Activated naive CD4-positive, alpha-beta T cell treated with anti-CD3 and anti-CD28 coated beads for 36 hours (primary cell): ENCODE measurements at places on chromosomes 3 and 15. TPM values are rescaled to one million over a fixed set of nuclear protein-coding genes. Genes with fewer than 3 reads are reported as not detected.

The FSTL1 gene
- not detected for total RNA-seq

The GPR171 gene
- 46.9 TPM for total RNA-seq

The STRIT1 gene
- not detected for total RNA-seq

The DUOXA2 gene
- total RNA-seq = not detected

The CACNA1D gene
- total RNA-seq = not detected

The PLSCR2 gene
- total RNA-seq = not detected

The BFSP2 gene
- total RNA-seq = not detected

The ZNF502 gene
- total RNA-seq = 0.62 TPM

The ZPLD1 gene
- not detected for total RNA-seq

The ARID3B gene
- 15.9 TPM for total RNA-seq

The SLCO2A1 gene
- not detected for total RNA-seq

The CNTN4 gene
- total RNA-seq = not detected

The ACKR2 gene
- 0.76 TPM for total RNA-seq

The STRA6 gene
- total RNA-seq = not detected

The POPDC2 gene
- total RNA-seq = 0.72 TPM

The MESP2 gene
- total RNA-seq = not detected

DNA sequence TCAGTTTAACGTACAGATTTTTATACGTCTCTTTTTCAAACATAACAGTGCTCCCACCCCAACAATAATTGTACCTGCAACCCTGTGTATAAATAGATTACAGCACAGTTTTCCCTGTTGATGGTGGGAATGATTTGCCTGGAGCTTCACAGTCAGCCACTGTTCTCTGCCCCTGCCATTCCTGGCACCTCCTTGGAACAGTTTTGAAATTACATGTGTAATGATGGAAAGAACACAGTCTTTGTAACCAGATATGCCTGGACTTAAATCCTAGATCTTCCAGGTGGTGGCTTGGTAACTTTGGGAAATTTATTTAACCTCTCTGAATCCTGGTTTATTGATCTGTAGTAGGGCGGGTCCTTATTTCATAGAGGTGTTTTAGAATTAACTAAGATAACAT is 27.0 kb downstream of the CRYBG3 start:
- no peaks in the 10 kb centered on the region for H3K4me1 ChIP-seq
- H3K4me3 ChIP-seq = no peak overlapping the region
- no peaks in the 10 kb centered on the region for H3K27me3 ChIP-seq
- no peak for DNase-seq
- H3K36me3 ChIP-seq = peaks cover 2% of the 10 kb centered on the region

DNA sequence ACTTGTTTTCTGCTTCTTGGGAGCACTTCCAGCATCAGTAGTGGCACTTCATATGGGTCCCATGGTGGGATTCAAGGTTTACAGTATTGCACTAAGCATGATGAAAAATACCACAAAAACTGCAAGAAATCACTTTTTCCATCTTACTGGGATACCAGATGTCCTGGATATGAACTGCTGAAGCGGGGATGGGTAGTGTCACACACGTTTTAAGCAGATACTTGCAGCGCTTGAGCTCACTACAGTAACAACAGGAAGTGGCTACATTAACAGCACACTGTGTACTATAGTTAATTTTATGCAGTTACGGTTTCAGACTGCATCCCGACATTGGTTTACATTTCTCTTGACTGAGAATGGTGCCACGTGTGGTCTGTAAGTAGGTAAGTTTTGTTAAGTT is 3.5 kb upstream of the ISG20 start:
- H3K27ac ChIP-seq = peak overlapping the region; percentile 96
- H3K4me3 ChIP-seq = no peak overlapping the region
- DNase-seq = peak; percentile 58
- no peaks in the 10 kb centered on the region for H3K27me3 ChIP-seq
- peaks cover 54% of the 10 kb centered on the region for H3K36me3 ChIP-seq
- H3K4me1 ChIP-seq = peaks cover 94% of the 10 kb centered on the region

- H3K4me1 ChIP-seq = no peaks in the 10 kb centered on the region
- H3K4me3 ChIP-seq = no peak overlapping the region
- no peak for DNase-seq
- no peaks in the 10 kb centered on the region for H3K27me3 ChIP-seq
- H3K36me3 ChIP-seq = no peaks in the 10 kb centered on the region
- H3K27ac ChIP-seq = no peak overlapping the region
These were observed 687.1 kb downstream of the IGSF11 start for GRCh38 chr3:118347396-118348168.

GRCh38 chr3:128100161-128100560 is 23.5 kb downstream of the RUVBL1 start:
- H3K4me3 ChIP-seq = no peak overlapping the region
- no peaks in the 10 kb centered on the region for H3K27me3 ChIP-seq
- no peak for DNase-seq

DNA sequence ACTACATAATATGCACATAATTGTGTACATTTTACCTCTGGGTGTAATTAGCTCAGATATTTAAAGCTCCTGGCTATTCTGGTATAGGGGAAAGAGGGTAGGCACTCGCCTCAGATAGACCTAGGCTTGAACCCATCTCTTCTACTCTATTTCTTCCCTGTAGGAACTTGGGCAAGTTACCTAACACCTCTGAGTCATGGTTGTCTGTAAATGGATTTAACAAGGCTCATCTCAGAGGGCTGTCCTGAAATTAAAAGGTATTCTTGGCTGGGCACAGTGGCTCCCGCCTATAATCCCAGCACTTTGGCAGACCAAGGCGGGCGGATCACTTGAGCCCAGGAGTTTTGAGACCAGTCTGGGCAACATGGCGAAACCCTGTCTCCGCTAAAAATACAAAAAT is 30.7 kb downstream of the NANOGP8 start:
- DNase-seq = no peak
- no peak overlapping the region for H3K27ac ChIP-seq
- H3K27me3 ChIP-seq = no peaks in the 10 kb centered on the region
- no peak overlapping the region for H3K4me3 ChIP-seq
- H3K4me1 ChIP-seq = no peaks in the 10 kb centered on the region
- no peaks in the 10 kb centered on the region for H3K36me3 ChIP-seq

- no peaks in the 10 kb centered on the region for H3K27me3 ChIP-seq
- no peak overlapping the region for H3K4me3 ChIP-seq
- H3K36me3 ChIP-seq = no peaks in the 10 kb centered on the region
- no peak for DNase-seq
These were observed 449.4 kb upstream of the PROK2 start for GRCh38 chr3:72234391-72234790.

- DNase-seq = no peak
- H3K27ac ChIP-seq = no peak overlapping the region
- H3K4me3 ChIP-seq = no peak overlapping the region
- H3K4me1 ChIP-seq = no peaks in the 10 kb centered on the region
- peaks cover 19% of the 10 kb centered on the region for H3K27me3 ChIP-seq
These were observed 42.9 kb downstream of the CFAP20DC start for GRCh38 chr3:59006634-59007517.

DNA sequence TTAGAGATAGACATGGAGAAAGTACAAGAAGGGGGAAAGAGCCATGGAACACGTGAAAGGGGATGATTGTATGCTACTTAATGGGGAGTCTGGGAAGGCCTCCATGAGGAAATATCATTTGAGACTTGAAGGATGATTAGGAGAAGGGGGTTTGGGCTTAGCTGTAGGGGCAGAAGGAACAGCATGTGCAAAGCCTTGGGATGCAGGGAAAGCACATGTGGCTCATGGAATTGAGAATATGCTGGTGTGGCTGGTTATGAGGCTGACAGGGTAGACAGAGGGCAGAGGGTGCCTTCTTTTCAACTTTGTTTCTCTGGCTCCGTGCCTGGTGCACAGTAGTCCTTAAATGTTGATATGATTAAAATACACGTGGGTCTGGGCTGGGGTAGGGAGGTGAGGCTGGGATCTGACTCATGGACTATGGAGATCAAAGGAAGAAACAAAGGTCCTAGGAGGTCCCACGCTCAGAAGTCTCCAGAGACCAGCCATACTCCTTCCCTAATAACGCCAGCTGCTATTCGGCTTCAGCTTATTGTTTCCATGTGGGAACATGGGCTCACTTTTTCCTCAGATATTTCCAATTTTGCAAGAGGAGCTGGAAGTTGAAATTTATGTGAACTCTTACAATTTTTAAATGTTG is 1.1 kb downstream of the GTF2E1 start:
- H3K4me1 ChIP-seq = peaks cover 33% of the 10 kb centered on the region
- H3K36me3 ChIP-seq = peaks cover 6% of the 10 kb centered on the region
- H3K27me3 ChIP-seq = no peaks in the 10 kb centered on the region
- H3K27ac ChIP-seq = peak overlapping the region; percentile 96

GRCh38 chr3:120177151-120177550 is 82.9 kb upstream of the GSK3B start:
- no peak overlapping the region for H3K27ac ChIP-seq
- DNase-seq = no peak
- no peaks in the 10 kb centered on the region for H3K27me3 ChIP-seq
- H3K4me3 ChIP-seq = no peak overlapping the region
- H3K36me3 ChIP-seq = no peaks in the 10 kb centered on the region
- no peaks in the 10 kb centered on the region for H3K4me1 ChIP-seq

- DNase-seq = no peak
- H3K27me3 ChIP-seq = peaks cover 9% of the 10 kb centered on the region
- H3K36me3 ChIP-seq = no peaks in the 10 kb centered on the region
- no peak overlapping the region for H3K4me3 ChIP-seq
- H3K27ac ChIP-seq = no peak overlapping the region
These were observed 79.5 kb upstream of the EPHB3 start for GRCh38 chr3:184481984-184482671.

GRCh38 chr3:9808345-9809037 is 1.6 kb upstream of the TTLL3 start:
- no peak overlapping the region for H3K4me3 ChIP-seq
- peaks cover 34% of the 10 kb centered on the region for H3K36me3 ChIP-seq
- peak; percentile 64 for DNase-seq
- H3K27me3 ChIP-seq = no peaks in the 10 kb centered on the region
- H3K27ac ChIP-seq = peak overlapping the region; percentile 92
- H3K4me1 ChIP-seq = peaks cover 32% of the 10 kb centered on the region

GRCh38 chr3:58184309-58184981 is 26.3 kb downstream of the DNASE1L3 start:
- DNase-seq = no peak
- no peak overlapping the region for H3K4me3 ChIP-seq
- H3K36me3 ChIP-seq = no peaks in the 10 kb centered on the region

GRCh38 chr3:171768281-171768900 is 41.9 kb downstream of the PLD1 start:
- H3K27me3 ChIP-seq = peaks cover 6% of the 10 kb centered on the region
- no peaks in the 10 kb centered on the region for H3K4me1 ChIP-seq
- H3K4me3 ChIP-seq = no peak overlapping the region
- no peaks in the 10 kb centered on the region for H3K36me3 ChIP-seq
- DNase-seq = no peak
- no peak overlapping the region for H3K27ac ChIP-seq

- no peaks in the 10 kb centered on the region for H3K4me1 ChIP-seq
- H3K4me3 ChIP-seq = no peak overlapping the region
- H3K27me3 ChIP-seq = peaks cover 8% of the 10 kb centered on the region
- no peak for DNase-seq
These were observed 25.3 kb downstream of the PLD1 start for GRCh38 chr3:171784937-171785336.

DNA sequence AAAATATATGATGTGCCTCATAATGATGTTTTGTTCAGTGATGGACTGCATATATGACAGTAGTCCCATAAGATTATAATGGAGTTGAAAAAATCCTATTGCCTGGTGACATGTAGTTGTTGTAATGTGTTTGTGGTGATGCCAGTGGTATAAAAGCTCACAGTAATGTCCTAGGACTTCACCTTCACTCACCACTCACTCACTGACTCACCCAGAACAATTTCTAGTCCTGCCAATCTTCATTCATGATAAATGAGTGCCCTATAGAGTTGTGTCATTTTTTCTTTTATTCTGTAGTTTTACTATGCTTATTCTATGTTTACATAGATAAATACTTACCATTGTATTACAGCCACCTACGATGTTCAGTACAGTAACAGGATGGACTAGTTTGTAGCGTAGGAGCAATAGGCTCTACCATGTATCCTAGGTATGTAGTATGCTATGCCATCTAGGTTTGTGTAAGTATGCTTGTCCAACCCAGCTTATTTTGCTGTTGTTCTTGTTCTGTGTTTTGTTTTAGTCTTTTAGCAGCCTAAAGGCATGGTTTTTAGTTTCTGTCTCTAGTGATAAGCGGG is 88.5 kb upstream of the LRRFIP2 start:
- no peak for DNase-seq
- peaks cover 21% of the 10 kb centered on the region for H3K36me3 ChIP-seq
- peaks cover 41% of the 10 kb centered on the region for H3K4me1 ChIP-seq
- H3K27ac ChIP-seq = no peak overlapping the region
- no peak overlapping the region for H3K4me3 ChIP-seq

GRCh38 chr3:64867224-64867623 is 179.4 kb upstream of the ADAMTS9 start:
- DNase-seq = no peak
- no peaks in the 10 kb centered on the region for H3K27me3 ChIP-seq
- no peak overlapping the region for H3K4me3 ChIP-seq
- no peaks in the 10 kb centered on the region for H3K4me1 ChIP-seq
